ENCODE measurements at places on chromosomes 12 and 14. TPM values are rescaled to one million over a fixed set of nuclear protein-coding genes. Genes with fewer than 3 reads are reported as not detected.

Gene ACVR1B
- 7.5 TPM for total RNA-seq

Gene CIROP
- total RNA-seq: not detected

Gene SDR9C7
- total RNA-seq: not detected

Gene NOVA1
- total RNA-seq: not detected

Gene TMPRSS12
- not detected for total RNA-seq

Gene HRK
- not detected for total RNA-seq

GRCh38 chr14:102066041-102066451 is 20.8 kb downstream of the HSP90AA1 start:
- H3K36me3 ChIP-seq: no peaks in the 10 kb centered on the region
- H3K4me3 ChIP-seq: no peak overlapping the region
- no peak for DNase-seq
- H3K27me3 ChIP-seq: no peaks in the 10 kb centered on the region
- H3K4me1 ChIP-seq: peaks cover 3% of the 10 kb centered on the region

DNA sequence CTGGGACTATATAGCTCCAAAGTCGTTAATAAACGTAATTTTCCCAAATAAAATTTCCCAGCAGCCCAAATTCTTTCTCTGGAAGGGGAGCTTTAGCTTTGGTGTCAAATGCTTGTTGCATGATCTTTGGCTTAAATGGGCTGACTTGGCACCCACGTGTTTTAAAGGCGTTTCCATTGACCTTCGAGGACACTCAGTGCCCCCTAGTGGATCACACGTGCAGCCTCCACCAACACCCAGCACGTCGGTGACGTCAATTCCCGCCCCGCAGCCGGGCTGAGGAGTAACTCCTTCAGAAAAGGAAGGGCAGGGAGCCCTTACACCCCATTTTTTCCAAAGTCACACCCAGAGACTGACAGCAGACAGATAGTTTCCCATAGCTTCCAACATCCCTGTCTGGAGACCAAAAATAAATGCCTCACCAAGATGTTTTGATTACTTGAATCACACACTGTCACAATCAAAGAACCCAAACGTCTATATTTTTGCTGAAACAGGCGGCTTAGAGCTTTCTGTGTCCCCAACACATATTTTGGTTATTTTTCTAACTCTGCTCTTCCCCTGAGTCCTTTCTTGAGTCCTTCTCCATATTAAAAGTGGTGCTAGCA is 707.9 kb downstream of the AACS start:
- H3K4me1 ChIP-seq: no peaks in the 10 kb centered on the region
- H3K27ac ChIP-seq: no peak overlapping the region
- peak; percentile 32 for DNase-seq
- H3K36me3 ChIP-seq: no peaks in the 10 kb centered on the region
- H3K4me3 ChIP-seq: no peak overlapping the region

DNA sequence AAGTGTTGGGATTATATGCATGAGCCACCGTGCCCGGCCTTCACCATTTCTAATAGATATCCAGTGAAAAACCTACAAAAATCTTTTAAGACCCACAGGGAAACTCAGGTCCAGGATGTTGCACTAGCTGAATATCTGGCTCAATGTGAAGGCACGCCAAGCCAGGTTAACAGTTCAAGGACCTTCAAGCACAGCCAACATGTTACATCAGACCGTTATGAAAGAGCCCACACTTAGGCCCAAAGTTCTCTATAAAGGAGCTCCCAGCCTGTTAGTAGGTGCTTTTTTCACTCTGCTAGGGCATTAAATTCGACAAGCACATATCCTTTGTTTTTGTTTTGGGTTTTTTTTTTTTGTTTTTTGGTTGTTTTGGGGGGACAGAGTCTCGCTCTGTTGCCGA is 69.0 kb downstream of the OTX2 start:
- H3K4me3 ChIP-seq: no peak overlapping the region
- no peak for DNase-seq
- H3K36me3 ChIP-seq: no peaks in the 10 kb centered on the region
- no peaks in the 10 kb centered on the region for H3K4me1 ChIP-seq
- no peak overlapping the region for H3K27ac ChIP-seq

DNA sequence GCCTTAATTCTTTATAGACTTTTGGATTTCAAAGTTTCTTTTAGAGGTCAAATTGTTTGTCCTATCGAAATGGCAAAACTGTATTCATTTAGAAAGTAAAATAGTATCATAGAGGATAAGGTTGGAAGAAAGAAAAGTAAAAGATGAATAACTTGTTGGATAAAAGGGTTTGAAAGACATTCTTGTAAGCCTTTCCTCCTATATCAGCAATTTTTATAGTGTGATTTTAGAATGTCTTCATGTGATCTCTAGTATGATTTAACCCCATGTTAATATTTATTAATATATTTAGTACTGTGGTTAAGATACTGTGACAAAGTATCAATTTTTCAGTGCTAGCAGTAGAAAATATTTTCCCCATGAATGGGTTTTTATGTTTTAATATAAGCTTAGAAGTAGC is 4.5 kb downstream of the ARF6 start:
- peaks cover 22% of the 10 kb centered on the region for H3K4me1 ChIP-seq
- peak overlapping the region; percentile 97 for H3K27ac ChIP-seq
- DNase-seq: no peak
- H3K27me3 ChIP-seq: no peaks in the 10 kb centered on the region

GRCh38 chr12:112198120-112198733 is 72.9 kb downstream of the TRAFD1 start:
- H3K36me3 ChIP-seq: peaks cover 6% of the 10 kb centered on the region
- DNase-seq: peak; percentile 79
- H3K4me3 ChIP-seq: no peak overlapping the region
- H3K27me3 ChIP-seq: no peaks in the 10 kb centered on the region
- H3K27ac ChIP-seq: no peak overlapping the region

DNA sequence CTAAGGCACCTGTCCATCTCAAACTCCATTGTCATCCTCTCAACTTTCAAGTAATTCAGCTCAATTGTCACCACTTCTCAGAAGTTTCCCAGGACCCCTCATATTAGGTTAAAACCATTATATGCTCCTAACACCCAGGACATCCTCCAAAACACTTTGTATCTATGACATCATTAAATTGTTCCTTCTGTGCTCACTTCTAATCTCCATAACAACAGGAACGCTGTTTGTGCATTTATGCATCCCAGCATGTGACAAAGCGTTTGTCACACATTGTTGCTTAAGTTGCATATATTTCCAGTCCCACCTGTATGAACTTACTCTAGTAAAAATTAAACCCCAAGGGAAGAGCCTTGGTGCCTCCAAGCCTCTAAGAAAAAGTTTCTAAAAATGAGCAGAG is 133.9 kb downstream of the TBX5 start:
- no peak overlapping the region for H3K27ac ChIP-seq
- DNase-seq: no peak
- no peak overlapping the region for H3K4me3 ChIP-seq
- H3K27me3 ChIP-seq: peaks cover 15% of the 10 kb centered on the region
- no peaks in the 10 kb centered on the region for H3K4me1 ChIP-seq

- no peaks in the 10 kb centered on the region for H3K27me3 ChIP-seq
- no peaks in the 10 kb centered on the region for H3K4me1 ChIP-seq
- no peak for DNase-seq
- no peak overlapping the region for H3K27ac ChIP-seq
- H3K36me3 ChIP-seq: no peaks in the 10 kb centered on the region
These were observed 77.9 kb downstream of the SLC25A21 start for GRCh38 chr14:37094502-37094901.

- no peaks in the 10 kb centered on the region for H3K27me3 ChIP-seq
- H3K4me1 ChIP-seq: peaks cover 45% of the 10 kb centered on the region
- peak overlapping the region; percentile 81 for H3K27ac ChIP-seq
- peak overlapping the region; percentile 56 for H3K4me3 ChIP-seq
- peaks cover 5% of the 10 kb centered on the region for H3K36me3 ChIP-seq
These were observed 36.3 kb downstream of the LIMA1 start for GRCh38 chr12:50246873-50247612.

DNA sequence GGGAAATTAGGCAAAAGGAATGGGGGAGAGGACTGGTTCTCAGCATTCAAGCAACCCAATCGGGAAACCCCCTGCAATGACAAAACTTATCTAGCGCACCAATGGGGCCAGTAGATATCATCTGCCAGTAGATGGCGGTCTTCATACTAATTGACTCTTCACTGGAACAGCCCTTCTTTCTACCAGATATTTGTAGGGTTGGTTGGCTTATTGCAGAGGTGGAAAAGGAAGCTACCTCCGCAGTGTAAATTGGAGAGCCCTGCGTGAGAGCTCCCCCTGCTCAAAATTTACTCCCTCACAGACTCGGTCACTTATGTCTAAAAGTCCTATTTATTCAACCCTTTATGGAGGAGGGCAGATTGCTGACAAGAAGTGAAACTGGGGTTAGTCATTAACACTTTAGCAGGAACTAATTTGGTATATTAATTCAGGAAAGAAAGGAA is 166.1 kb upstream of the CCND2 start:
- peaks cover 2% of the 10 kb centered on the region for H3K27me3 ChIP-seq
- peak; percentile 88 for DNase-seq
- peak overlapping the region; percentile 44 for H3K4me3 ChIP-seq
- H3K4me1 ChIP-seq: peaks cover 39% of the 10 kb centered on the region
- no peaks in the 10 kb centered on the region for H3K36me3 ChIP-seq

GRCh38 chr12:49893753-49894750 is 9.6 kb downstream of the FAIM2 start:
- H3K36me3 ChIP-seq: no peaks in the 10 kb centered on the region
- H3K4me1 ChIP-seq: peaks cover 2% of the 10 kb centered on the region
- H3K27me3 ChIP-seq: no peaks in the 10 kb centered on the region
- H3K27ac ChIP-seq: no peak overlapping the region
- peak; percentile 41 for DNase-seq

DNA sequence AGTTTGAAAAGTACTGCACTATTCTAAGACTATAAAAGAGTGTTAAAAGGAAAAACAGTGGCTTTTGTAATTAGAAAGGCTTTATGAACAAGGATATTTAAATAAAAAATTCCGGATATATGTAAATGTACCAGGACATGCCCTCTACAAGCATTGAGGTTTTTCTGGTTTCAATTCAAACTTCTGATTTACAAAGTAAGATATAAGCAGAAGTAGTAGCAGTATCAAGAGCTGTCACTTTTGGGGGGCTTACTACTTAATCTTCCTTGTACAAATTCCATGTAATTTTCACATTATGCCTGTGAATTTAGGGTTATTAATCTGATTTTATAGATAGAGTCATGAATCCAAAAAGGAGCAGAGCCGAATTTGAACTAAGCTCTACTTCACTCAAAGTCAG is 170.3 kb upstream of the ATP2B1 start:
- H3K4me1 ChIP-seq: peaks cover 47% of the 10 kb centered on the region
- DNase-seq: no peak
- H3K36me3 ChIP-seq: peaks cover 5% of the 10 kb centered on the region
- H3K4me3 ChIP-seq: no peak overlapping the region
- no peaks in the 10 kb centered on the region for H3K27me3 ChIP-seq
- no peak overlapping the region for H3K27ac ChIP-seq

DNA sequence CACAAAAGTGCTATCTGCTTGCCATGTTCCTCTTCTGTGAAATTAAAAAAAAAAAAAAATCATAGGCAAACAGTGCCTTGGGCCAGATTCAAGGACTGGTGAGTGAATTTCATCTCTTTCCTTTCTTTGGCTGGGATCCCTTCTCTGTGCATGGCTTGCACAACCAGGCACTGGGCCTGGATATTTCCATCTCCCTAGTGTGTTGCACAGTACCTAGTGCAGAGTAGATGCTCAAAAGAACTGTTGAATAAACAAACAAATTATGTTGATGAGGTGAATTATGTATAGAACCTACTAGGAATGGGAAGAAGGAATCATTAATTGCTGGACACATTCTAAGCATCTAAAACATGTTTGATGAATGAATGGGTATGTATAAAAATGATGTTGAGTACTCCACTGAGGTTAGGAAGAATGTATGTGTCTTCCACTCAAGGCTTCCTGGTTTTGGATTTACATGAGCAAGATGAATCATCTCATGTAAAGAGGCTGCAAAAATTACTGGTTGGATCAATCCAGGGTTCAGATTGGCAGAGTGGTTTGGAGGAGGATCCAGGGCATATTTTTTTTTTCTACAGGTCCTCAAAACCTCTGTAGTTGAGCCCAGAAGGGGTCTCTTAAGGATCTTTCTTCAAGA is 93.2 kb downstream of the EMP1 start:
- no peak overlapping the region for H3K27ac ChIP-seq
- H3K36me3 ChIP-seq: no peaks in the 10 kb centered on the region
- no peak for DNase-seq
- H3K4me1 ChIP-seq: no peaks in the 10 kb centered on the region

GRCh38 chr12:14988035-14988434 is 15.2 kb downstream of the PDE6H start:
- H3K27me3 ChIP-seq: no peaks in the 10 kb centered on the region
- H3K4me1 ChIP-seq: peaks cover 16% of the 10 kb centered on the region
- H3K4me3 ChIP-seq: no peak overlapping the region
- H3K27ac ChIP-seq: no peak overlapping the region
- no peak for DNase-seq

GRCh38 chr12:87812030-87812429 is 217.2 kb downstream of the C12orf50 start:
- no peaks in the 10 kb centered on the region for H3K4me1 ChIP-seq
- no peak overlapping the region for H3K4me3 ChIP-seq
- H3K27ac ChIP-seq: no peak overlapping the region
- H3K27me3 ChIP-seq: no peaks in the 10 kb centered on the region

DNA sequence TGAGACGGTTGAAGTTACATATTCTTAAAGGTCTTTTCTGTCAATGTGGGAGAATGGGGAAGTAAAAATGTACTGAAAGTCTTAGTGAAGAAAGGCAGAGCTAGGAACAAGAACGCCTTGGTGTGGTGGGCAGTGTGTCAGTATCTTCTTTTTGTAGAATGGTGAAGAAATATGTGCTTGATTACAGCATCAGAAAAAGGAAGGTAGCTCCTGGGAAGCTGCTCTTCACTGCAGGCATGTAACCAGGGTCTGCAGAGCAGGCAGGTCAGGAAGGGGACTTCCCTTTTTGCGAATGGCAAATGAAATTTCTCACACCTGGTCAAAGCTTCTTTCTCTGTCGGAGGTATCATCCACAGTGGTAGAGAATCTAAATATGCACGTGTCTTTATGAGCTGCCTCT is 226.2 kb downstream of the ADAMTS20 start:
- H3K27me3 ChIP-seq: no peaks in the 10 kb centered on the region
- H3K27ac ChIP-seq: no peak overlapping the region
- no peak overlapping the region for H3K4me3 ChIP-seq
- H3K36me3 ChIP-seq: no peaks in the 10 kb centered on the region
- no peak for DNase-seq

Data from activated CD8-positive, alpha-beta T cell treated with anti-CD3 and anti-CD28 coated beads for 36 hours (primary cell).